Heart right ventricle (tissue), 16 donors: ENCODE measurements at places on chromosomes 6 and 20. TPM values are rescaled to one million over a fixed set of nuclear protein-coding genes. Genes with fewer than 3 reads are reported as not detected.
A peak's percentile ranks its signal among the peaks of the same experiment; 100 is the strongest.

DNA sequence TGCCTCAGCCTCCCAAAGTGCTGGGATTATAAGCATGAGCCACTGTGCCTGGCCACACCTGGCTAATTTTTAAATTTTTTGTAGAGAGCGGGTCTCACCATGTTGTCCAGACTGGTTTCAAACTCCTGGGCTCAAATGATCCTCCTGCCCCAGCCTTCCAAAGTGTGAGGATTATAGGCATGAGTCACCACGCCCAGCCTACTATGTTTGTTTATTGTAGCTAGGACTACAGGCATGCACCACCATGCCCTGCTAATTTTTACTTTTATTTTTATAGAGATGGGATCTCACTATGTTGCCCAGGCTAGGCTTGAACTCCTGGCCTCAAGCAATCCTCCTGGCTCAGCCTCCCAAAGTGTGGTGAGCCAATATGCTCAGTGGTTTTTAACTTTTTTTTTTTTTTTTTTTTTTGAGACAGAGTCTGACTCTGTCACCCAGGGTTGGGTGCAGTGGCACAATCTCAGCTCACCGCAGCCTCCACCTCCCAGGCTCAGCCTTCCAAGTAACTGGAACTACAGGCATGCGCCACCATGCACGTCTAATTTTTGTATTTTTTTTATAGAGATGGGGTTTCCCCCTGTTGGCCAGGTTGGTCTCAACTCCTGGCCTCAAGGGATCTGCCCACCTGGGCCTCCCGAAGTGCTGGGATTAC is 12.0 kb upstream of the DDX43 start:
- no peak overlapping the region for H3K4me3 ChIP-seq
- no peaks in the 10 kb centered on the region for H3K4me1 ChIP-seq
- no peaks in the 10 kb centered on the region for H3K36me3 ChIP-seq
- no peak for DNase-seq
- H3K27ac ChIP-seq, result no peak overlapping the region

DNA sequence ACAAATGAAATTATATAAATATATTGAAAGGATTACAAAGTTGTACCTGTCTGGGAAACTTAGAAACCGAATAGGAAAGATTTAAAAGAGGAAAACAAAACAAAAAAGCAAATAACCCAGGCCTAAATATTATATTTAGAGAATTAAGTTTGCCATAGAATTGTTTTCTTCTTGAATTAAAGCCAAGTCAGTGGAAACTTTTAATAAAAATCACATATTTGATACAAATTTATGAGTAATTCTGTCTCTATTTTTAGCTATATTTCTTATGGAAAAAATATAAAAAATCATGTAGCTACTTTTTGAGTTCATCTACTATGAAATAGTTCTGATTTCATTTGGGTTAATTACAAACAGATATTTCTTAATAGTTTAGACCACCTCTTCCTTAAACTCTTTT is 470.2 kb upstream of the HSF2 start:
- H3K4me1 ChIP-seq, result peaks cover 16% of the 10 kb centered on the region
- H3K27ac ChIP-seq, result no peak overlapping the region
- H3K36me3 ChIP-seq, result no peaks in the 10 kb centered on the region
- H3K27me3 ChIP-seq, result no peaks in the 10 kb centered on the region

- H3K27me3 ChIP-seq, result no peaks in the 10 kb centered on the region
- no peak overlapping the region for H3K27ac ChIP-seq
- H3K4me1 ChIP-seq, result peaks cover 5% of the 10 kb centered on the region
- no peak overlapping the region for H3K4me3 ChIP-seq
- no peaks in the 10 kb centered on the region for H3K36me3 ChIP-seq
These were observed 191.6 kb upstream of the PRDM1 start for GRCh38 chr6:105894556-105894955.

DNA sequence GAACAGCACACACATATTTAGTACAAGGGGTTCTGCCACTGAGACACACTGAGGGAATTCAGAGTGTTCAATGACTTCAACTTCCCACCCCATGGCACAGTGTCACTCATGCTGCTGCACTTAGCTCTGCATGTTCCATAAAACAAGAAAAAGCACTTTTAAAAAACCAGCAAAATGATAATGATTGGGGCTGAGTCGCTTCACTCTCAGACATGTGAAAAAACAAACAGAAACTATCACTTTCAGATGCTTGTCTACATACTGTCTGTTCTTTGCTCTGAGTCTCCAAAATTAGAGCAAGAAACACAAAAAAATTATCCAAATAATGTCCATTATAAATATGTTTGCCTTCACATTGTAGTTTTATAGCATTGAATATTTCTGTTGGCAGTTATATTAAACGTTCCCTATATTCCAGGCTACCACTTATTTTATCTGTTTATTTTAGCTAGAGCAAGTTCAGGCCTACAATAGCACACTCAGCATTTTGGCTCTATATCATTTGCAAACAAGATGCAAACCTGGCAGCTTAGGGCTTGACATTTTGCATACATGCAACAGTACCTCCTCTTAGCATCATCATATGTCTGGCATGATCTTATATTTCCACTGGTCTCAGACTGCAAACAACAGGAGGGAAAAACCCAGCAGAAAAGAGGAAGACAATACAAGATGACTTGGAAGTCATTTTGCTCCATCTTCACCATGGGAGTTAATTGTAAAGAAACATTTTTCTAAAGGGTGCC is 398.8 kb downstream of the HACE1 start:
- H3K27ac ChIP-seq, result no peak overlapping the region
- no peaks in the 10 kb centered on the region for H3K4me1 ChIP-seq
- no peaks in the 10 kb centered on the region for H3K27me3 ChIP-seq
- no peaks in the 10 kb centered on the region for H3K36me3 ChIP-seq

- peaks cover 27% of the 10 kb centered on the region for H3K4me1 ChIP-seq
- H3K27me3 ChIP-seq, result peaks cover 72% of the 10 kb centered on the region
- peak overlapping the region; percentile 78 for H3K4me3 ChIP-seq
- H3K36me3 ChIP-seq, result no peaks in the 10 kb centered on the region
- peak; percentile 50 for DNase-seq
These were observed 2.7 kb downstream of the BMP2 start for GRCh38 chr20:6769903-6770785.

COL12A1 gene
- 11.7 TPM for total RNA-seq

ADGRF4 gene
- not detected for total RNA-seq
